NB4 (cell line): ENCODE measurements at places on chromosomes 2 and 18.

GRCh38 chr2:130755256-130756052, at the start of gene AMER3:
TSS of gene AMER3 (plus strand) at chr2:130755540. CDS start at chr2:130762073, 6,533 bp downstream.
- DNase-seq: no peak

- no peak for DNase-seq
Observed at GRCh38 chr2:182611009-182611408, 105.0 kb upstream of the DNAJC10 start.

DNA sequence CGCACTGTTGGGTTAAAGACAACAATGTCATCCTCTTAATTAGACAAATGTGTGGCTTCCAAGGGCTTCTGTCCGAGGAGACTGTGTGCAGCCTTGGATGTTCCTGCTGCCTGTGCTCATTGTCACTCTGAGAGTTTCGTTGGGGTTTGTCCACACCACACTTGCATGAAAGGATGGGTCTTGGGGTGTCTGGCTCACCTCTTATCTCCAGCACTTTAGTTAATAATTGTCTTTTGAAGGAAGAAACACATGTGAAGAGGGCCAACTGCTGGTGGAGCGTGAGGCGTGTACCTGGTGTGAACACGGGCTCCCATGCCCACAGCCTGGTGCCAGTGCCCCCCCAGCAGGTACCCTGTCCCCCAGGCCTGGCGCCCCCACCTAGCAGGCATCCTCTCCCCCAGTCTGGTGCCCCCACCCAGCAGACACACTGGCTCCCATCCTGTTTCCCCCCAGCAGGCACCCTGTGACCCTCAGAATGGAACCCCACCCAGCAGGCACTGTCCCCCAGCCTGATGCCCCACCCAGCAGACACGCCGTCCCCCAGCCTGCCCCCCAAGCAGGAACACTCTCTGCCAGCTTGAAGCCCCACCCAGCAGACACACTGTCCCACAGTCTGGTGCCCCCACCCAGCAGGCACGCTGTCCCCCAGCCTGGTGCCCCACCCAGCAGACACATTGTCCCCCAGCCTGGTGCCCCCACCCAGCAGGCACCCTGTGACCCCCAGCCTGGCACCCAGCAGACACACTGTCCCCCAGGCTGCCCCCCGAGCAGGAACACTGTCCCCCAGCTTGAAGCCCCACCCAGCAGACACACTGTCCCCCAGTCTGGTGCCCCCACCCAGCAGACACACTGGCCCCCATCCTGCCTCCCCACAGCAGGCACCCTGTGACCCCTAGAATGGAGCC, 96.3 kb upstream of the TMEM18 start:
- DNase-seq: no peak

- DNase-seq: no peak
Observed at GRCh38 chr18:57916684-57917083, 113.6 kb upstream of the ATP8B1 start.
